ENCODE measurements at places on chromosomes 11 and 22. TPM values are rescaled to one million over a fixed set of nuclear protein-coding genes. Genes with fewer than 3 reads are reported as not detected.

Gene CCDC73
- polyA plus RNA-seq, result not detected

Gene DDI1
- not detected for polyA plus RNA-seq

Gene SLC35C1
- 4.7 TPM for polyA plus RNA-seq

GRCh38 chr22:38082986-38083710 is 836 bp downstream of the SLC16A8 start:
- DNase-seq, result no peak

DNA sequence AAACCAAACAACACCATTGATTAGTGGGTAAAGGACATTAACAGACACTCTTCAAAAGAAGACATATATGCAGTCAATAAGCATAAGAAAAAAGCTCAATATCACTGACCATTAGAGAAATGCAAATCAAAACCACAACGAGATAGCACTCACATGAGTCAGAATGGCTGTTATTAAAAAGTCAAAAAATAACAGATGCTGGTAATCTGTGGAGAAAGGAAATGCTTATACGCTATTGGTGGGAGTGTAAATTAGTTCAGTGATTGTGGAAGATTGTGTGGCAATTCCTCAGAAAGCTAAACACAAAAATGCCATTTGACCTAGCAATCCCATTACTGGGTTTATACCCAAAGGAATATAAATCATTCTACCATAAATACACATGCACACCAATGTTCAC is 182.6 kb downstream of the TRPC6 start:
- DNase-seq, result peak; percentile 30

DNA sequence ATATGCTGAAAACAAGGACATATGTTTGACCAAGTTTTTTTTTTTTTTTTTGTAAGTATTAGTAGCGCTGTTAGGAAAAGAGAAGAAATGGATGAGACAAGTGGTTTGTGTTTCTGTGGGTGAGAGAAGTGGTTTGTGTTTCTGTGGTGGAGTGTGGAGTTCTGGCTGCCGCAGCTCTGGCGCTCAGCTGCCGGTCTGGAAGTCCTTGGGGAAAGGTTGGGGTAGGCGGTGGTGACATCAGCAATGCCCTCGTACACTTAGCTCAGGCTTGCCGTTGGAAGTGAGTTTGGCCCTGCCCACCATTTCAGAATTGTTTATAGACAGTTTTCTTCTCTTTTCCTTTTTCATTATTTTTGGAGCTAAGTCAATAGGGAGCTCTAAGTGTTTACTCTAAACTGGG is 116.6 kb downstream of the TBC1D22A start:
- DNase-seq, result no peak

GRCh38 chr11:94511932-94512781 is at the start of gene C11orf97:
Gene C11orf97, plus strand, starts transcription at chr11:94512461. Its CDS starts 68 bp downstream, at chr11:94512529.
- no peak for DNase-seq

GRCh38 chr22:24937114-24937513 is 9.4 kb downstream of the LHFPL7 start:
- no peak for DNase-seq

GRCh38 chr11:61753672-61754071 is 1.2 kb downstream of the MYRF start:
- no peak for DNase-seq

DNA sequence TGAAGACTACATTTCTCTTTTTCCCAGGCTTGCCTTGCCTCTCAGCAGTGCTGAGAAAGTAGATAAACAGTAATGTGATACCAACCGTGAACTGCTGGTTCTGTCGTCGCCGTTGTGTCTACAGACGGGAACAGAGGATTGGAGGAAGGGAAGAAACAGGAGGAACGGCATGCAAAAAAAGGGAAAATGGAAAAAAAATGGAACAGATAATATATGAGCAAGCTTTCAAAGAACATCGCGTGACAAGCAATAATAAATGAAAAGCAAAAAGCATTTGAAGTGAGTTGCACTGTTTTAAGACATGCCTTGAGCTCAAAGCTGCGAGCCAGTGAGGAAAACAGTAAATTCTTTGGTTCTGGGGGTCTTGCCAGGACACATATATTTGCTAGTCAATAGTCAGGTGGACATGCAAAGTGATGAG is 305.9 kb downstream of the CADM1 start:
- no peak for DNase-seq
